Activated CD8-positive, alpha-beta T cell treated with anti-CD3 and anti-CD28 coated beads, Interleukin-2, amount 10 ng/mL, durations not matched to agents 7 days and 5 days (primary cell): ENCODE measurements at places on chromosomes 5 and 9. TPM values are rescaled to one million over a fixed set of nuclear protein-coding genes. Genes with fewer than 3 reads are reported as not detected.

The GABRA1 gene
- not detected for total RNA-seq

The TYRP1 gene
- not detected for total RNA-seq

The EDIL3 gene
- total RNA-seq = not detected

The BTNL9 gene
- not detected for total RNA-seq

The RPP25L gene
- 23.2 TPM for total RNA-seq

The TRIO gene
- total RNA-seq = 6.6 TPM

GRCh38 chr9:14780251-14780650 lies 57.7 kb upstream of the CER1 start:
- H3K27me3 ChIP-seq = peaks cover 2% of the 10 kb centered on the region
- H3K27ac ChIP-seq = no peak overlapping the region
- H3K4me1 ChIP-seq = no peaks in the 10 kb centered on the region

GRCh38 chr9:108665521-108666239 lies 190.1 kb downstream of the ACTL7B start:
- no peaks in the 10 kb centered on the region for H3K27me3 ChIP-seq
- H3K4me3 ChIP-seq = no peak overlapping the region

- H3K4me3 ChIP-seq = no peak overlapping the region
- peaks cover 1% of the 10 kb centered on the region for H3K27me3 ChIP-seq
- no peaks in the 10 kb centered on the region for H3K36me3 ChIP-seq
- H3K4me1 ChIP-seq = no peaks in the 10 kb centered on the region
Measured at GRCh38 chr9:19690128-19690527, 98.7 kb downstream of the SLC24A2 start.

DNA sequence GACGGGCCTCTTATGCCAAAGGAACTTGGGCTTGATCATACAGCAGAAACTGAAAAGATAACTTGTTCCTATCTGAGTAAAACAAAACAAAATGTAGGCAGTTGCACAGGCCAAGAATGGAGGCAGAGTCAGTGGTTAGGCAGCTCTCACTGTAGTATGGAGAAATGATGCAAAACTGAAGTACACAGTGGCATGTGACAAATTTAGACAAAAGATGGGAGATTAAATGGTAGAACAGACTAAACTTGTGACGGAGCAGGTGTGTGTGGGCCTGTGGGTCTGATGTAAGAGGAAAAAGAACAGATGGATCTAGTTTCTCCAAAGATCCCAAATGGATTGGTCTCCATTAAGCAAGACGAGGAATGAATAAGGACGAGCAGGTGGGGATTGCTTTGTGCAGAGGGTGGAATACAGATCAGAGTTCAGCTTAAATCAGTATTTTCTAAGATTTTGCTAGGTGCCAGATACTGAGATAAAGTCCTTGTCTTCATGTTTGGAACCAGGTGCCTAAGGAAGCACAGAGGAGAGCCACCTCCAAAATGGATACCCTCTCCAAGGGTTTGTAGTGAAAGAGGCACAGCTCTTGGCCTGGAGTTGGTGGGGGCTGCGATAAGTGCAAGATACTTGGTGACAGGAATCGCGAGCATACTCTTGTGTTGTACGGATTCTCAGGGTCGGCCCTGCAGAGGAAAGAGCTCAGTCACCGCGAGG lies 722 bp upstream of the DCP2 start:
- H3K4me1 ChIP-seq = peaks cover 35% of the 10 kb centered on the region
- peak overlapping the region; percentile 97 for H3K4me3 ChIP-seq
- H3K27me3 ChIP-seq = no peaks in the 10 kb centered on the region
- DNase-seq = no peak

DNA sequence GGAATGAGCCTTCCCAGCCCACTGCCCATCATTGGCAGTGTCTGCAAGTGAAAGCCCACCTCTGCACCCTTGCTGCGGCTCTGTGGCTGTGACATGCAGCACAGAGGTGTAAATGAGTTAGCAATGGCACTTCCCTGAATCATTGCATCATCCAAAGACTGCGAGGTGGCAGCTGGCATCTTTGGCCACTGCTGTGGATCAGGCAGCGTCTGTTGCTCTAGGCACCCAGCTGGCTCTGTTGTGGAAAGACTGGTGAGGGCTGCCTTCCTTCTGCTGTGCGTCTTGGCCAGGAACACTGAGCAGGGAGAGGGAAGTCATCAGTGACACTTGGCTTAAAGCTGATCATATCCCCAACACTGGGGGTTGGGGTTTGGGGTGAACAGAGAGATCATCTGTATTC lies 64.5 kb downstream of the MFAP3 start:
- H3K4me3 ChIP-seq = no peak overlapping the region
- no peaks in the 10 kb centered on the region for H3K4me1 ChIP-seq
- H3K36me3 ChIP-seq = no peaks in the 10 kb centered on the region
- peaks cover 8% of the 10 kb centered on the region for H3K27me3 ChIP-seq
- DNase-seq = no peak
- H3K27ac ChIP-seq = no peak overlapping the region

DNA sequence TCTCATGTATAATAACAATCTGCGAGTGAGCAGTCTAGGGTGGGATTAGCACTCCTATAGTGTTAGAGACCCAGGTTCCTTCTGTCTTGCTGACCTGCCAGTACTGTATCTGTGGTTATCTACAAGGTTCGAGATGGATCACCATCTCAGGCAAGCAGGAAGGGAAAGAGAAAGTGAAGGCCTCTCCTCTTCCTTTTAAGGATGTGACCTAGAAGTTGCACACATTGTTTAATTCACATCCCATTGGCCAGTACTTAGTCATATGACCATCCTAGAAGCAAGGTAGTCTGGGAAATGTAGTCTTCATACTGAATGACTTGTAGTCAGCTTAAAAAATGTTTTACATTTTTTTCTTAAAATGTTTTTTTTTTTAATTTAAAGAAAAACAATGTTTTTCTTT lies 168.6 kb downstream of the CARTPT start:
- H3K36me3 ChIP-seq = no peaks in the 10 kb centered on the region
- no peak overlapping the region for H3K4me3 ChIP-seq
- peak overlapping the region; percentile 26 for H3K27ac ChIP-seq
- H3K4me1 ChIP-seq = no peaks in the 10 kb centered on the region
